ENCODE measurements at places on chromosomes 12 and 14.
A peak's percentile ranks its signal among the peaks of the same experiment; 100 is the strongest.

DNA sequence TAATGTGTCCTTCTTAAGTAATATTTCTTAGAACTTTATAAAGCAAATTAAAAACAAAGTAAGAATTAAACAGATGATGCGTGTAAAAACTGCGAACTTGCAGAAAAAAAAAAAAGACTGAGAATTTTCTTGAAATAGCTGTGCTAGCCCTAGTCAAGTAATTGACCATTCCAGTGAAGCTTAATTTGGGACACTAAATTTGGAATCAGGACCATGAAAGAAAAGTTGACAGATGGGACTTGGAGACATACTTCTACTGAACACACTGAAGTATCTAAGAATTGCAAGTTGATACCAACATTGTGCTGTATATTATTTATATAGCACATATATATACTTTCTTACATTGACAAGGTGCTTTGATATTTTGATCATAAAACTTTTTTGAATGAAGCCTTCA lies 386.6 kb downstream of the KCNH5 start:
- DNase-seq, result no peak

- no peak for DNase-seq
Observed at GRCh38 chr14:74259513-74259912, 20.3 kb downstream of the VSX2 start.

- DNase-seq, result peak; percentile 49
Observed at GRCh38 chr12:128753438-128753837, 70.3 kb downstream of the SLC15A4 start.

- DNase-seq, result no peak
Observed at GRCh38 chr12:19694627-19695026, 255.3 kb downstream of the AEBP2 start.

DNA sequence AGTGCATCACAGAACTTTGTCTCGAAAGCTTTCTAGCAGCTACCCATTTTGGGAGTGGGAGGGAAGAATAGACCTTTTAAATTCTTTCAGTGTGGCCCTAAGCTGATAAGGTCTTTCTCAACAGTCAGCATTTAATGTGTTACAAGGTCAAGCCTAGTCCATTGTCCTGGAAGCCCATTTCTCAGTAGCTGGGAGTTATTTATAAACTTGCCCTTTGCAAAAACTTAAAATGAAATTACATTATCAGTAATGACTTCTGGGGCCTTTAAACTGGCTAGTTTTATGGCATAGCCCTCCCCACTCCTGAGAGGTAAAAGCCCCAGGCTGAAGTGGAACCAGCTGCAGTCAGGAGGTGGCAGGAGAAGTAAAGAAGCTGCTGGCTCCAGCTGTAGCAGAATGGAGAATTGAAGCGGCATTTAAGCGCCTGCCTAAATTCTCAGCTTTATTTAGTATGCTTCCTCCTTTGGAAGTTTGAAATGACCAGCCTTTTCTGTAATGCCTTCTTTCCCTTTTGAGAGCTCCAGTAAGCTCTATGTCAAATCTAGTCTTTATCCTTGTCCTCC lies 12.4 kb downstream of the COPZ1 start:
- DNase-seq, result no peak

DNA sequence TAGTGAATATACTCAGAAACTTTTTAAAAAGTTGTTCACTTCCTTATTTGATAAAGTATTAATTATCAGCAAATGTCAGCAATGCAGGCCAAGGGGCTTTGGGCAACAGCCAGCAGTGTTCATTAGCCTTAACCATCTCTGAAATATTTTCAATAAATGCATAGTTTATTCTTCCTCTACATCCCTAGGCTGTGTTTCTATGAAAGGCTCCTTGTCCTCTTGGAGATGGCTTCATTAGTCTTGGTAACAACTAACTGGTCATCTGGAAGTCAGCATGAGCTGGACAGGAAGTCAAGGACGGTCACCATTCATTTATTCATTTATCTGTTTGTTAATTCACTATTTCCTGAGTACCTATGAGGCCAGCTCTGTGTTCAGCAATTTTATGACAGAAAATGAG lies 124.0 kb upstream of the TMEM132D start:
- DNase-seq, result no peak

GRCh38 chr12:84186433-84186832 lies 726.2 kb downstream of the SLC6A15 start:
- no peak for DNase-seq

DNA sequence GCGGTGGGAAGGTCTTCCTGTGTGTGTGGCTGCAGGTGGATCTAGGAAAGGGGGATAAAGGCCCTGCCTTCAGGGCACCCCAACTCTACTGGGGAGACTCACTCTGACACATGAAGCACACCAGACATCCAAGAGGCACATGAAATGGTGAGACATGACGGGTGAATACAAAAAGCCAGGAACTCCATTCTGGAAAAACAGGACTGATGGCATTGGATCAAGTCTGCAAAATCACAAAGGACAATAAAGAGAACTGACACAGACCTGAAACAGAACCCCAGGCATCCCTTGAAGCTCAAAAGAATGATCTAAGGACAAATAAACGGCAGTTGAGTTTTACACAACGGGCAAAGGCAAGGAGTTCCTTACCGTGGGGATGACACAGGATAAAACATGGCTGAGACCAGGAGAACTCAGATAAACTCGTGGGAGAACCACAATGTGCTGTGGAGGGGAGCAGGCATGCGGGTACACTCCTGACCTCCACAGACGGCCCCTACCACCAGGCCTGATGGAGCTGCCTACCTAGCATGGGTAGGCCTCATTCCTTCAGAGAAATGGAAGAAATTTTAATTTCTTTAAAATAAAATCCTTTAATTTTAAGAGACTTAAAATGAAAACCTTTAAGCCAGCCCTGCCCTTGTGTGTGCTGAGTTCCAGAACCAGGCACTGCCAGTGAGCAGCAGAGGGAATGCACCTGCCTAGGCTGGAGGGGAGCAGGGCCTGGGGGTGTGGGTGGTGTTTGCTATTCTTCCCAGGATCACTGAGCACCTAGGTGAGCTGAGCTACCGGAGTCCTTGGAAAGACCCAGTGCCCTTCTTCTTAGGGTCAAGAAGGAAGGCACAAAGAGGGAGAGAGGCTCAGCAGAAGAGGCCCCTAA lies 100.1 kb downstream of the SINHCAF start:
- no peak for DNase-seq

GRCh38 chr12:70549340-70550179 lies 87.7 kb downstream of the PTPRB start:
- DNase-seq, result no peak

- DNase-seq, result peak; percentile 28
Observed at GRCh38 chr14:65277027-65277426, 135.5 kb upstream of the FUT8 start.

- no peak for DNase-seq
Observed at GRCh38 chr12:104602406-104602805, 145.7 kb downstream of the CHST11 start.

GRCh38 chr14:98112194-98112780 lies 1159.7 kb downstream of the BCL11B start:
- no peak for DNase-seq

DNA sequence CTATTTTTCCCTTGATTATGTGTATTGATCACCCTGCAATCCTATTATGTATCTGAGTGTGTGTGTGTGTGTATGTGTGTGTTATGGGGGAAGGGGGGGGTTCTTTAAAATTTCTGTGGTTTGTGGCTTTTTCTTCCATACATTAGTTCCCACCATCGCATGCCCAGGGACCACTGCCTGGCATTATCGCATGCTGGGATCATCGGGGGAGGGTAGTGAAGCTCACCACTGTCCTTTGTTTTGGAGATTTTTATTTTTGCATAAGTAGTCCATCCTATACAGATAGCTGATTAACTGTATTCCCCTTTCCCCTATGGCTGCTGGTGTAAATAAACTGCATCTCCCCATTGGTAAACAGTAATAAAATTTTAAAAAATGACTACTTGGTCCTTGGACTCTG lies 3.4 kb downstream of the ATXN7L3B start:
- DNase-seq, result peak; percentile 48

DNA sequence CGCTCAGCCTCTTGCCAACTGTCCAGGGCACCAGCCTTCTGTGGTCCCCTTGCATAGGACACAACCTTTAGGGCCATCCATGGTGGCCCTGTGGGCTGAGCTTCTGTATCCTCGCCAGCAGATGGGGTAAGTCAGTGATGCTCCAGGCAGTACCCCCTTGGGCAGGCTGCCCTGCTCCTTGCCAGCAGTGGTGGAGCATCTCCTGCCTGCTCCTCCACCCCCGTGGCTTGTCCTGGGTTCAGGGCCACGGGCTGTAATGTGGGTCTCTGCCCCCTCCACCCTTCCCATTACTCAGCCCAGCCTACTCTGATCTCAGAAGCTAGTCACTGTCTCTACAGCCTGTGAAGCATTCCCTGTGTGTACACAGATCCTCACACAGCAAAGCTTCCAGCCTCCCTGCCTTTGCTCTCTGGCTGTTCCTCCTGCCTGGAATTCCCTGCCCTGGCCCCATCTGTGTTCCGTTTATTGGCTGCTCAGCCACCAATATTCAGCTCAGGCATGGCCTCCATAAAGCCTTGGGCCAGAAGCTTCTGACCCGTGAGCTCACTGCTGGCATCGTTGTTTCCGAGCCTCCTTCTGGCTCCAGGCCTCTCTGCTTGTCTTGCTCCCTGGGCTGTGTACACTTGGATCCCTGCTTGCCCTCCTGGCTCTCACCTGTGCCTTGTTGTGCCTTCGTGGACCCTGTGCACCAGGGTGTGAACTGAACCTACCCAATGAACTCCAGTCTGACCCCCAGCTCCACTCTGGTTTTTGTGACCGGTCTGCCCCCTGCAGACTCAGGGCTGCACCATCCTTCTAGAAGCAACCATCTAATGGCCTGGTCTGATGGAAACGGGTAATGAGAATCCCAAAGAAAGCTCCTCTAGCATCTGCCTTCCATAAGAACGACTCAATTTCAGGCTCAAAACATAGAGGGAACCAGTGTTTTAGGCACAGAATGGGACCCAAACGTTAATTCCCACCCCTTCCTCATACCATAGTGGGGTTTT lies 177.0 kb upstream of the PRMT8 start:
- peak; percentile 87 for DNase-seq

DNA sequence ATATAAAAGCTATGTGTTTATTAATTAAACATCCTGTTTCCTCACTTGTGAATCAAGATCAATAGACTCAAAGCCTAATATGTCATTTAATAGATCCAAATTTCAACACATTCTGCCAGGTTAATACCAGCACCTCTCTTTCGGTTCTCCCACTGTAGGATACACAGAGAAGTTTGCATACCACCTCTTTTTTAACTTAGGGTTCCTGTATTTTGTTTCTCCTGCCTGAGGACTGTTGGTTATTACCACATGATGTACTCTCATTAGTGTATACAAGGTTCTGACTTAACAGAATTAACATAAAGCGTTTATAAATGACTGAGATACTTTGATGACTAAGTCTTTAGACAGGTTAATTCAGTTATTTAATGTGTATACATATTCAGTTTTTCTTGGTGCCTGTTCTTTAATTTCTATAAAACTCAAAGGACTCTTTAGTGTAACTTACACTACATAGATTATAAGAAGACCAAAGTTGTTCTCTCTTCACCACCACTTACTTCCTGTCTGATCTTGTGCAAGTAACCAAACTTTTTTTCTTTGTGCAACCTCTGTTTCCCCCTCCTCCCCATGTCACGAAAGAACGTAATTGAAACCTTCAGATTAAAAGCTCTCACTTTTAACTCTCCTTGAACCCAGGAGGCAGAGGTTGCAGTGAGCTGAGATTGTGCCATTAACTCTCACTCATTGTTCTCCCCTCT lies 89.8 kb upstream of the DNM1L start:
- DNase-seq, result no peak

DNA sequence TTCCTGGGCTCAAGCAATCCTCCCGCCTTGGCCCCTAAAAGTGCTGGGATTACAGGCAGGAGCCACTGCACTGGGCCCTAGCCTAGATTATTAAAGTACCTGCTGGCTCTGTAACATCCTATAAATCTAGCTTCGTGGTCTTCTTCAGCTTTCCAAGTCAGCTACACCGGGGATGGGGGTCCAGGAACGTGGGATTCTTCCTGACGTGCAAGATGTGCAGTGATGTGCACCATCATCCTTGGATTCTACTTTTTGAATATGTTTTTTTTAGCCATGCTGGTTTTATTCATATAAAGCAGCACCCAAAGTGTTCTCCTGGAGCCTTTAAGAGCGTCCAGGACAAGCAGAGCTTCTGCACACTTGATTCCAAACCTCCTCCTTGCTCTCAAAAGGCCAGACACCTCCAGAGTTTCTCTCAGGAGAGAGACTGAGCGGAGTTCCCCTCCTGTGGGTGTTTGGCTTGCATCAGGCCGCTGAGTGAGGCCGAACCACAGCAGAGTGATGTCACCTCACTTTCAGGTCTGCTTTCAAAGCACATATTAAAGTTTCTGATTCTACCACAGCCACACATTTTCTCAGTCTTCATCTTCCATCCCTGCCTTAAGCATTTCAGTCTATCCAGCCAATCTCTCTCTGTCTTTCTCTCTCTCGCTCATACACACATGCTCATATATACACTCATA lies 33.4 kb downstream of the VCPKMT start:
- no peak for DNase-seq

DNA sequence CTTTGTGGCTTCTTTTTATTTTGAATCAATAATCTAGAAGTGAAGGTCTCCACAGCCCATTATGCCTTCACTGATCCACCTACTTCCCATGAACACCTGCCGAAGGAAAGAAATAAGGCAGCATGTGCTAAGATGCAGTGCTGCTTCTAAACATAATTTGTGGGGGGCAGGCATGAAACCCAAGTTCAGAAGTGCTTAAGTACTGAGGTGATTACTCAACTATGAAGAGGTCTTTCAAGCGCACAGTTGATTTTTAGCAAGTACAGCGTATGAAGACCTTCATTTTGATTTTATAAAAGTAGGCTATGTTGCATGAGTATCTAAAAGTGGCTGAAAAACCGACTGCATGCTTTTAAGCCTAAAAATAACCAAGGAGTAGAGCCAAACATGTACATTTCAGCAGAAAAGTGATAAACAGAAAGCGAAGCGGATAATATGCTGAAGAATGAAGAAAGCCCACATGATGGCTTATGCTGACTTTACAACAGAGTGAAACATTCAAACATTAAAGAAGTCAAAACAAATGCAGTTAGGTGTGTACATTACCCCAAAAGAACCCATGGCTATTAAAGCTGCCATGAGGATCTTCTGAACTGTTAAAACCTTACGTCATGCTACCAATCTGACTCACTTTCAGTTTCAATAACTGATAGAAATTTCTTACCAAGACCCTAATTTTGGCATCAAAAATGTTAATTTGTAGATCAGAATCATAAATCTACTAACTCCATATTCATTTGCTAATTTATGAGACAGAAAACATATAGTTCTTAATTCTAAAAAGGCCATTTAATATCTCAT lies 29.3 kb downstream of the KICS2 start:
- DNase-seq, result no peak

GRCh38 chr12:121325922-121326396 lies 26.3 kb downstream of the ANAPC5 start:
- no peak for DNase-seq

GRCh38 chr12:113157218-113157859 lies 7.8 kb downstream of the CFAP73 start:
- DNase-seq, result no peak

- DNase-seq, result peak; percentile 69
Observed at GRCh38 chr14:76647697-76648298, 113.5 kb upstream of the VASH1 start.
